Activated CD4-positive, alpha-beta T cell treated with anti-CD3 and anti-CD28 coated beads, Interleukin-2, amount 10 ng/mL, durations not matched to agents 7 days and 5 days (primary cell): ENCODE measurements at places on chromosomes 7 and 10.
A peak's percentile ranks its signal among the peaks of the same experiment; 100 is the strongest.

GRCh38 chr10:48652344-48652743 is 32.3 kb upstream of the WDFY4 start:
- no peak for DNase-seq
- no peak overlapping the region for H3K27ac ChIP-seq
- no peak overlapping the region for H3K4me3 ChIP-seq
- peaks cover 6% of the 10 kb centered on the region for H3K4me1 ChIP-seq
- H3K27me3 ChIP-seq: peaks cover 32% of the 10 kb centered on the region

GRCh38 chr10:71622154-71622526 is 97.4 kb downstream of the C10orf105 start:
- no peak for DNase-seq
- H3K27me3 ChIP-seq: peaks cover 2% of the 10 kb centered on the region
- no peak overlapping the region for H3K27ac ChIP-seq
- H3K4me1 ChIP-seq: no peaks in the 10 kb centered on the region

GRCh38 chr10:67793313-67793712 is 44.7 kb downstream of the DNAJC12 start:
- H3K27me3 ChIP-seq: no peaks in the 10 kb centered on the region
- H3K4me1 ChIP-seq: peaks cover 18% of the 10 kb centered on the region
- no peak for DNase-seq
- H3K4me3 ChIP-seq: no peak overlapping the region
- H3K27ac ChIP-seq: no peak overlapping the region

DNA sequence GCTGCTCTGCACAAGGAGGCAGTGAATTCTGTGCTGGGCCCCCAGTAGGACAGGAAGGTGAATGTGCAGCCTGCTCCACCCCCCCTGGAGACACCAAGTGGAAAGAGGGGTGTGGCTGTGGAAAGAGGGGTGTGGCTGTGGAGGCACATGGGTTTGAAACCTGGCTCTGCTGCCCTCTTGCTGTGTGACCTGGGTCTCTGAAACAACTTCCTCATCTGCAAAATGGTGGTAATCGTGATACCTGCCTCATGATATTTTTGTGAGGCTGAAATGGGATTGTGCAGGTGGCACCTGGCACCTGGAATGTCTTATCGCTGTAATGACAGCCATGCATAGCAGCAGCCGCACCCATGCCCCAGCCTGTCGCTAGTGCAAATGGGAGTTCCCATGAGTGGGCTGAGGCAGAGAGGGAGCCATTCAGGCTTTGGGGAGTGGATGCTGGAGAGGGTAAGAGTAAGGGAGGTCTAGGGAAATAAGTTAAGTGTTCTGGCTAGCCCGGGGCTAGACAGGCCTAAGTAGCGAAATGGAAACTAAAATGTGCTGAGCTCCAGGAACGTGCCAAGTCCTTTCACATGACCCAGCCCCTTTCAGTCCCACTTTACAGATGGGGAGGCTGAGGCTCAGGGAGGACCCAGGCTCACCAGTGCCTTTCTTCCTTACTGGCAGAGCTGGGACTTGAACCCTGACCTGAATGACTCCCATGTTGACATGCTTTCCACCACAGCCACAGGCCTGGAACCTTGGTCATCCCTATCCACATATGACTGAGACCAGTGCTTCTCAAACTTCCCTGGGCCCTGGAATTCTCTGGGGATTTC is 35.0 kb downstream of the C10orf105 start:
- peak; percentile 16 for DNase-seq
- peaks cover 3% of the 10 kb centered on the region for H3K4me1 ChIP-seq
- no peak overlapping the region for H3K4me3 ChIP-seq
- peaks cover 1% of the 10 kb centered on the region for H3K27me3 ChIP-seq

- no peaks in the 10 kb centered on the region for H3K4me1 ChIP-seq
- peaks cover 2% of the 10 kb centered on the region for H3K27me3 ChIP-seq
- no peak for DNase-seq
- no peak overlapping the region for H3K27ac ChIP-seq
- H3K36me3 ChIP-seq: no peaks in the 10 kb centered on the region
- no peak overlapping the region for H3K4me3 ChIP-seq
Measured at GRCh38 chr10:132134241-132135052, 52.3 kb upstream of the DPYSL4 start.

DNA sequence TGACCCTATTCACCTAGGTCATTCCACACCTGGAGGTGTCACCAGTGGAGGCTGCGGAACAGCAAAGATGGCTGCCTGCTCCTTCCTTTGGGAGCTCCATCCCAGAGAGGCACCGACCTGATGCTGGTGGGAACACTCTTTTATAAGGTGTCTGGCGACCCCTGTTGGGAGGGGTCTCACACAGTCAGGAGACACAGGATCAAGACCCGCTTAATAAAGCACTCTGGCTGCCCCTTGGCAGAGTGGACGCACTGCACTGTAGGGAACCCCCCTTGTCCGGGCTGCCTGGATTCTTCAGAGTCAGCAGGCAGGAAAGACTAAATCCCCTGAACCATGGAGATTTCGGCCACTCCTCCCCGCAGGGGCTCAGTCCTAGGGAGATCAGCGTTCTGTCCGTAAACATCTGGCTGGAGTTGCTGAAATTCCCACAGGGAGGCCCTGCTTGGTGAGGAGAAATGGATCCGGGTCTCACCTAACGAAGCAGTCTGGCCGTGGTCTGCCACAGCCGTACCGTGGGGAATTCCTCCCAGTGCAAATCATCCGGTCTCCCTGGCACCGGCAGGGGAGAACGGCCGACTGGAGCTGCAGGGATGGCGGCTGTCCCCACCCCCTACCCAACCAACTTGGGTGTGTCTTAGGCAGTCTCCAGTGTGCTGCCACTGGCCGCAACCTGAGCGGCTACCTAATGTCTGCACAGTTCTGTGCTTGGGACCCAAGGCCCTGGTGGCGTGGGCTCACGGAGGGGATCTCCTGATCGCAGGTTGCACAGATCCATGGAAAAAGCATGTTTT is 66.1 kb downstream of the LSMEM1 start:
- H3K36me3 ChIP-seq: no peaks in the 10 kb centered on the region
- H3K27ac ChIP-seq: no peak overlapping the region
- peaks cover 24% of the 10 kb centered on the region for H3K27me3 ChIP-seq
- no peaks in the 10 kb centered on the region for H3K4me1 ChIP-seq
- DNase-seq: no peak
